ENCODE measurements at places on chromosomes 1 and 21.

GRCh38 chr1:100458661-100459357 is 79.1 kb upstream of the GPR88 start:
- no peak for DNase-seq

DNA sequence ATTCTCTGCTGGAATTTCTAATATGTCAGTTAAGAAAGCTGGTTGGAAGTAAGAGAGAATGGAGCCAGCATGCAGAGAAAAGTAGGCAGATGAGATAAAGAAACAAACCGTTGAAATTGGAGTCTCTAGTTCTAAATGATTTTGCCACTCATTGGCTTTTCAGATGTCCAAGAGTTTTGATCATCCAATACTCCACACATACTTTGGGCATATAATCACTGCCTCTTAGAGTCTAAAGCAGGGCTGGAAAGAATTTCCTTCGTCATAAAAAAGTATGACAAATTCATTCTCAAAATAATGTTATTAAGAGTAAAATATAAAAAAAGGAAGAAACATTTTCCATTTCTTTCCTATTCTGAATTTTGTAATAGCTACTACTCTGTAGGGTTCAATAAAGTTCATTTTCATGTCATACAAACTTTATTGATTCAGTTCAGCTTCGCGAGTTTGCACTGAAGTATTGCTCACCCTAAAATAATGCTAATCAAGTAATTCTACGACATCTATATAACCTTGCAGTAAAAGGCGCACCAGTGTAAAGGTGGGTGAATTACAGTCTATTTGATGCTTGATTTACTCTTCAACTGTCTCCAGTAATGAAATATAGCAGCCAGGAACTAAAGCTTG is 1556.6 kb downstream of the NCAM2 start:
- DNase-seq, result no peak

DNA sequence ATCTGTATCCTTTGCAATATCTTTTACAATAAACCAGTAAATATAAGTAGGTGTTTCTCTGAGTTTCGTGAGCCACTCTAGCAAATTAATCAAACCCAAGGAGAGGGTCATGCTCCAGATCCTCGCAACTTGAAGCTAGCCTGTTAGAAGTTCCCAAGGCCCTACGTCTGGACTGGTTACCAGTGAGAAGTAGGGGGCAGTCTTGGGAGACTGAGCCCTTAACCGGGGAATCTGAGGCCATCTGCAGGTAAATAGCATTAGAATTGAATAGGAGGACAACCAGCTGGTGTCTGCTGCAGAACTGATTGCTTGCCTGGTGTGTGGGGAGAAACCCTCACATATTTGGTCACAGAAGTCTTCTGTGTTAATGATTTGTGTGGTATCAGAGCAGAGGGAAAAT is 190.5 kb downstream of the RYR2 start:
- DNase-seq, result no peak

DNA sequence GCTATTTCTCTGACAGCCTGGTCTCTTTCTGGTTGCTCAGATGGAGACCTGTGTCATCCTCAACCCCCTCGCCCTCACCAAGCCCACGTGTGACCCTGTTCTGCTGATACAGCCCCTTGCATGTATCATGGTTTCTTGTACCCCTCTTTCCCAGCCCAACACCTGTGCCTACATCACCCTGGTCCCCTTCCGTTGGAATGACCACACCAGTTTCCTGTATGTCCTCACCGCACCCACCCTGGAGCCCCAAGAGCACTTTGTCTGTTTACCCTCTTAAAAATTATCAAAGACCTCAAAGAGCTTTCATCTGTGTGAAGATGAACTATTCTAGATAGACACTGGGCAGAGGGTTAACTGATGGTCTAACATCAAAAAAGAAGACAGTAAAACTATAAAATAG is 179.5 kb downstream of the GALNT2 start:
- DNase-seq, result no peak

DNA sequence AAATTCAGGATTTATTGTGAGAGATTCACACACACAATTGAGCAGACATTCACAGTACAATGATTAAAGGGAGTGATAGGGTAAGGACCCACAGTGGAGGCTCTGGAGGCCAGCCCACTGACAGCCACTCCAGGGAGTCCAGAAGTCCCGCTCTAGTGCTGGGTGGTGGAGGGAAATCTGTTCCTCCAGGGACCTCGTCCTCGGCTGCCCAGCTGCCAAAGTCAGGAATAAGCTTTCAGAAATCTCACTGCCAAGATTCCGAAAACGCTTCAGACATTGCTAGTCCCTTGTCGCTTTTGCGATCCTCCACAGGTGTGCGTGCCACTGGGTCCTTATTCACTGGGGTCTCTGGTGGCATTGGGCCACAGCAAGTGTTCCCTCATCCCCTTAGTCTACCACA is 2.3 kb downstream of the MX1 start:
- no peak for DNase-seq

- no peak for DNase-seq
These were observed 59.3 kb downstream of the COL18A1 start for GRCh38 chr21:45464309-45464708.

DNA sequence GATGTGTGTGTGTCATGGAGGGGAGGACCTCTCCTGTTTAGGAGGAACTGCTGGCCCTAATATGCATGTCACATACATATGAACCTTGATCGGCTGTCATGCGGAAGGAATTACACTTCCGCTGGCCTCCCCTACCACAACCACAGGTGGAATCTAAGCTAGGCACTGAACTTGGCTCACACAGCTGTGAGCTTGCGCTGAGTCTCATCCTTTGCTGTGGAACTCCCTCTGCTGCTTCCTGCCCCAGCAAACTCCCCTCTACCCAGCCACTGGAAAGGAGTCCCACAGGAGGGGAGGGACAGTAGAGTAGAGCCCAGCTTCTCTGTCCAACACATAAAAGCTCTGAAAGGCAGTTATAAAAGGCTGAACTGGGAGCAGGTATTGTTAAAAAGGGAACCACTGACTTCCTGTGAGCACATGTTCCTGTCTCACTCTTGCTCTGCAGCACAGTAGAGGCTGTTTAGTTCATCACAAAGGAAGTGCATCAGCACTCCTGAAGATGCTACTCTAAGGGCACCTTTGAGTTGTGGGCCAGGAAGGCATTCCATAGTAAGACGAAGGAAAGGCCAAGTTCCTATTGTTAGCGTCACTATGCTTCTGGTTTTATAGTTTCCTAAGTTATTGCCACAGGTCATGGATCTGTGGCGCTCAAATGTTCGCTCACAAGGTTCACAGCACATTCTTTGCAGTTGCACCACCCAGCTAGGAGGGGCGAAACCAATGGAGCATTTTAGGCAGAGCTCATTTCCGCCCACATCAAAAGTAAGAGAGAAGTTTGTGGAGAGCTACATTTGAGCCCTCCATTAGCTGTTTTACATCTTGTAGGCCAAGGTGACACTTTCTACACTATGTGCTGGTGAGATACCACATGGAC is 17.7 kb upstream of the PTPRC start:
- peak; percentile 84 for DNase-seq

DNA sequence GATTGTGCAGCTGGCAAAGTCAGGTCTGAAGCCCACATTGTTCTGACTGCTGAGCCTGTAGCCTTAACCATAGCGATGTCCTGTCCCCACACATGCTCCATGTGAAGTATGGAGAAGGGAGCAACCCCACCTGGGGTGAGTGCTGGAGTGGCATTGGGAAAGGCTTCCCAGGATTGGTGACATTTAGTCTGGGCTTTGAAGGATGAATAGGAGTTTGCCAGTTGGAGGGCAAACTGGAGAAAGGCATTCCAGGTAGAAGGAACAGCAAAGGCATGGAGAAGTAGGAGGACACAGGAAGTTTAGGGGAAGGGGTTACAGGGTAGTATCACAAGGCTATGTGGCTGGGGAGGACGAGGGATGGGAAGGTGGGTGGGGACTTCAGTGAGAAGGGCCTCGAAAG is 7.3 kb upstream of the LDLRAP1 start:
- DNase-seq, result no peak

DNA sequence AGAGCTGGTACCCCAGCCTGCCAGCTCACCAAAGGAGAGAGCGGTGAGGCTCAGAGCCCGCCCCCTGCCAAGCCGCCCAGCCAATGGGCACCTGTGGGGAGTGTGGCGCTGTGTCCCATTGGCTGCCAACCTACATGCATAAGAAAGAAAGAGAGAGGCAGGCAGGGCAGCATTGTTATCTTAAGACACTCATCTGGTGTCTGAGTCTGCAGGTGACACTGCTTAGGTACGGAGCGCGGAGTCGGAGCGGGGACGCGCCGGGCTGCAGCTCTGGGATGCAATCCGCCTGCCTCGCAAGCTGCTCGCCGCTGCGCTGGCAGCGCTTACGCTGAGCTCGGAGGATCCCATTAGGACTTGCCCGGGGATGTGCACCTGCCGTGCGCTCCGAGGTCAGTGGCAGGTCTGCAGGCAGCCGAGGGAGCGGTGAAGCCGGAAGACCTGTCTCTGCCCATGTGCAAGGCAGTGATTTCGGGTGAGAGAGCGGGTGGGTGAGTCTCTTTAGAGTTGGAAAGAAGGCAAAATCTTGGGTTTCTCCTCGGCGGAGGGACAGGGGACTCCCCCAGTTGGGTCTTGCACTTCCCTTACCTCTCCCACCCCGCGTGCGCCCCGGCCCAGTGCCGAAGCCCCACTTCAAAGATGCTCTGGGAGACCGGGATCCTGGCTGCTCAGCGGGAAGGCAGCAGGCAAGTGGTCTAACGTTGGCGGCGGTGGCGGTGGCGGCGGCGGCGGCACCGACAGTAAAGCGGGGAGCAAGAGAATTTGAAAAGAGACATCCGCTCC is at the start of gene BRINP2:
BRINP2 (plus strand) TSS at position 203 of the 780 bp plus-strand sequence. CDS start 58,919 bp downstream, outside the sequence.
- DNase-seq, result peak; percentile 28

GRCh38 chr21:41197582-41197981 is 29.6 kb downstream of the BACE2 start:
- DNase-seq, result no peak

DNA sequence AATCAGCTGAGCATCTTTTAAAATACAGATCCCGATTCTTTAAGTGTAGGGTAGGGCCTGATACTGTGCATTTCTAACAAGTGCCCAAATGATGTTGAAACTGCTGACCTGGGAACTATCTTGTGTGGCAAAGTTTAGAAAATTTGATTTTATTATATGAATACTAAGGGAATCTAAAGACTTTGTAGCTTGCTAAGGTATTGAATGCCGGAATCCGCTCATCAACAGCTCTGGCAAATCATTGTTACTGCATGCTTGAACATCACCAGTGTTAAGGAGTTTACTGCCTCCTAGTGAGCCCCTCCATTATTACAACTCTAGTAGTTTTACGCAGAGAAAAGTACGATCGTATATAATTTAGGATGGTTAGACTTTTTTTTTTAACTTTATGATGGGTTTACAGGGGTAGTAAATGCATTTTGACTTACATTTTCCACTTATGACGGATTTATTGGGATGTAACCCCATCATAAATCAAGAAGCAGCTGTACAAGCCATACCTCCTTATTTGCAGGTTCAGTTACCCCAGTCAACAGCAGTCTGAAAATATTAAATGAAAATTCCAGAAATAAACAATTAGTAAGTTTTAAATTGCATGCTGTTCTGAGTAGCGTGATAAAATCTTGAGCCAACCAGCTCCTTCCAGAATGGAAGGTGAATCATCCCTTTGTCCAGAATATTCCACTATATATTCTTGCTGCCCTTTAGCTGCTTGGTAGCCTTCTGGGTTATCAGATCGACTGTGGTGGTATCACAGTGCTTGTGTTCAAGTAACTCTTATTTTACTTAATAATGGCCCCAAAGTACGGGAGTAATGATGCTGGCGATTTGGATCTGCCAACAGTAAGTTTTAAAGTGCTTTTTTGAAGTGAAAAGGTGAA is 892 bp downstream of the TYW3 start:
- DNase-seq, result no peak

All from GM06990 (cell line).